ENCODE measurements at places on chromosomes 16 and 17.

- no peak for DNase-seq
Measured at GRCh38 chr16:31535737-31536136, 8.0 kb downstream of the AHSP start.

DNA sequence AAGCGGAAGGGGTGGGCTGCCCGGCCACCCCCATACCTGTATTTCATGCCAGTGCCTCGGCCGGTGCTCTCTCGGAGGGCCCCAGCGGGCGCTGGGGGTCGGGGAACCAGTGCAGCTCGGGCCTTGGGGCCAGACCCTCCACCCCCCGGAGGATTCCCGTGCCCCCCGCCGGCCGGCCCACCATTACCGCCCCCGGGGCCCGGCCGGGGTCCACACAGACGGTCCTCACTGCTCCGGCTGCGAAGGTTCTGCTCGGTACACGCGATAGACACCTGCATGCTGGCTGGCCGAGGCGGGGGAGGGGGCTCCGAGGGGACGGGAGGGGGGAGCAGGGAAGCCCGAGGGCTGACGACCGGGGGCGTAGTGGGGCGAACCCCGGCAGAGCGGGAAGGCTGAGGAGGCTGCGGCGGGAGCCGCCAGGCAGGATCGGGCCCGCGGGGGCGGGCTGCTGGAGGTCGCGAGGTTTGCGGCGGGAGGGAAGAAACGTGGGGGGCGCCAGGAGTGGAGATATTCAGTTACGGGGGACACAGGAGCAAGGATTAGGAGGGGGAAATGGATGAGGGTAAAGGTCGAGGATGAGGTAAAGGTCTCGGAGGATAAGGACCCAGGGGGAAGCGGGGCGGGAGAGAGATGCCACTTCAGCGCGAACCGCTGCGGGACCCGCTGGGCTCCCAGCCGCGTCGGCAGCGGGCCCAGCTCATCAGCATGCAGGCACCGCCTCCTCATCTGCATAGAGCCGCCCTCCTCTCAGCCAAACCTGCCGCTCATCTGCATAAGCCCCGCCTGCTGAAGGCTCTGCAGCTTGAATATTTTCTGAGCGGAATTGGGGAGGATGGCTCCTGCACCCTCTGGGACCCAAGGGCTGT, at the start of gene KCNAB3:
TSS of gene KCNAB3 (minus strand) at position 699 of the 866 bp plus-strand sequence. CDS start at position 278, 421 bp downstream.
- DNase-seq, result no peak

DNA sequence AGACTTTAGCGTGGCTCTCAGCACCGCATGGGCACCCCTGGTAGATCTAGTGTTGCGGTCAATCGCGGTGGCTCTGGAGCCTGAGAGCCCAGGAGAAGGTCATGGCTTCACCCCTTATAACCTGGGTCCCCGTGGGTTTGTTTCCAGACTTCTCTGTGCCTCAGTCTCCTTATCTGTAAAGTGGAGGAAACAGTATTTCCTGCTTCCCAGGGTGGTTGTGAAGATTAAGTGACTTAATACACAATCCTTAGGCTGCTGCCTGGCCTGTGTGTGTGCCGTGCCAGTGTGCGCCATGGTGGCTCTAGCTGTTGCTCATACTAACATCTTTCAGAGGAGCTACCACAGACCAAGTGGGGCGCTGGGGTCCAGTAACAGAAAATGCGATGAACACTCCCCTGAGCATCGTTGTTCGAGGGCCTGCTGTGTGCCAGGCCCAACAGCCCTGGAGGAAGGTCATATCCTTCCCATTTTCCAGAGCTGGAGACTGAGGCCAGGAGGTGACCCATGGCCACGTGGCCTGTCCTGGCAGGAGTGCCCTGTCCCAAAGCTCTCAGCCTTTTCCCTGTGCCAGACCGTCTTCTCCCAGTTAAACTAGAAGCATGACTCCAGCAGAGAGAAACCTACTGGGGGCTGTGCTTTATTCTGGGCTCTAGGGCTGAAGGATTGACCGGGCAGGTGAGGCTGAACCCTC, 70.1 kb downstream of the CMIP start:
- no peak for DNase-seq

- DNase-seq, result peak; percentile 65
Measured at GRCh38 chr16:65975049-65975708, 391.3 kb upstream of the CDH5 start.

- DNase-seq, result no peak
Measured at GRCh38 chr17:61285526-61286320, 113.9 kb upstream of the TBX2 start.

- no peak for DNase-seq
Measured at GRCh38 chr17:21268596-21269188, 15.5 kb upstream of the NATD1 start.

- DNase-seq, result no peak
Measured at GRCh38 chr17:80694992-80695912, 150.6 kb downstream of the RPTOR start.

GRCh38 chr17:1604831-1605528, 23.7 kb downstream of the SLC43A2 start:
- no peak for DNase-seq

- peak; percentile 6 for DNase-seq
Measured at GRCh38 chr16:72939247-72939646, 108.7 kb downstream of the ZFHX3 start.

DNA sequence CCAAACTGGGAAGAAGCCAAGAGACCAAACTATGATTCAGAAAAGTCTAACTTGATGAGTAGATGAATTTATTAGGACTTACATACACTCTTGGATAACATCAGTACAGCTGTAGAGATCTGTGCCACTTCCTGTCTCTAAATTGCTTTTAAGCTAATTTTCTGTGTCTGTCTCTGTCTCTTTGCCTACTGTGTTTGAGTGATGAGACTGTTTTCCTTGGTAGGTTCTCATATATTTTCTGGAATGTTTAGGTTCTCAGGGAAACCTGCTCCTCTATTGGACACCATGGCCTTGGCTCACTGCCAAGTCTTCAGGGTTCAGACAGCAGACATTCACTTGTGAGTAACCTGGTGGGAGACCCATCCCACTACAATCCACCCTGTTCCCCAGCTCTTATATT, 103.5 kb upstream of the KIF2B start:
- DNase-seq, result peak; percentile 41

DNA sequence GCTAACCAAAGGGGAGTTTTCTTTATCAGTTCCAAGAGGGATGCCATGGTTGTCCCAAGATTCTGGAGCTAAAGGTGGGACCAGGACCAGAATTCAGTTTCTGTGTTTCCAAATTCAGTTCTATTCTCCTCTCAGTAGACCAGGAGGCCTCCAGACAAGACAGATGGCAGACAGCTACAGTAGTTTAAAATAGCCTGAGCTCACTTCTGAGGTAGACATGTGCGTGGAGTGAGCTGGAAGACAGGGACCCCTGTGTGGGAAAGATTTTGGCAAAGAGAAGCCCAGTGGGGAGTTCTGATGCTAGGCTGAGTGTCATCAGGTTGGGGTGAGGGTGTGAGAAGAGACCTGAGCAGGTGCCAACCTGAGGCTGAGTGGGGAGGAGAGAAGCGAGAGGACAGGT, 95.4 kb downstream of the PRKCB start:
- DNase-seq, result no peak

DNA sequence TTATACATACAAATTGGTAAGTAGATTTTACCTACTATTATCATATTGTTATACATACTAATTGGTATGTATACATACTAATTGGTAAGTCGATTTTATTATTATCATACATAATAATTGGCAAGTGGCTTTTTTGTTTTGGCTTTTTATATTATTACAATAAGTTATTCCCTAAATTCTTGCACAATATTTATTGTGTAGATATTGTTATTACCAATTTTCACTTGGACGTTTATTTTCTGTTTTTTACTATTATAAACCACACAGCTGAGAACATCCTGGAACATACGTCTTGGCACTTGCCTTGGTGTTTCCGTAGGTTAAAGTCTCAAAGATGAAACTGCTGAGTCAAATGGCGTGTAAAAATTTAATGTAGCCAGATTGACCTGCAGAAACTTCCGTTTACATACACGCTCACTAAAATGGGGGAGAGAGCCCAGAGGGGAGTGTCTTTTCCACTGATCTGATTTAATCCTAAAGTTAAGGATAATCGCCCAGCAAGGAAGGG, 18.9 kb downstream of the GNGT2 start:
- no peak for DNase-seq

DNA sequence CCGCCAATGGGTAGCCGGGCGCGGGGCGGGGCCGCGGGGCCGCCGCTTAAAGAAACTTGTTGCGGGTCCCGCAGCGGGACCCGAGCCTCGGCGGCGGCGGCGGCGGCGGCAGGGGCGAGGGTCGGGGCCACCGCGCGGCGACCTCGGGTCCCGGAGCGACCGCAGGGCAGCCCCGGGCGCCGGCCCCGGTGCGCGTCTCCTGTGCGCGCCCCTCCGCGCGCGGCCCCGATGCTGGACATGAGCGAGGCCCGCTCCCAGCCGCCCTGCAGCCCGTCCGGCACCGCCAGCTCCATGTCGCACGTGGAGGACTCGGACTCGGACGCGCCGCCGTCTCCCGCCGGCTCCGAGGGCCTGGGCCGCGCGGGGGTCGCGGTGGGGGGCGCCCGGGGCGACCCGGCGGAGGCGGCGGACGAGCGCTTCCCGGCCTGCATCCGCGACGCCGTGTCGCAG, at the start of gene SOX8:
TSS of gene SOX8 (plus strand) at position 76 of the 450 bp plus-strand sequence. CDS start at position 229, 153 bp downstream.
- no peak for DNase-seq

GRCh38 chr17:71963791-71964190, 157.0 kb upstream of the SOX9 start:
- no peak for DNase-seq

- DNase-seq, result no peak
Measured at GRCh38 chr17:63494300-63494928, 17.6 kb downstream of the ACE start.

DNA sequence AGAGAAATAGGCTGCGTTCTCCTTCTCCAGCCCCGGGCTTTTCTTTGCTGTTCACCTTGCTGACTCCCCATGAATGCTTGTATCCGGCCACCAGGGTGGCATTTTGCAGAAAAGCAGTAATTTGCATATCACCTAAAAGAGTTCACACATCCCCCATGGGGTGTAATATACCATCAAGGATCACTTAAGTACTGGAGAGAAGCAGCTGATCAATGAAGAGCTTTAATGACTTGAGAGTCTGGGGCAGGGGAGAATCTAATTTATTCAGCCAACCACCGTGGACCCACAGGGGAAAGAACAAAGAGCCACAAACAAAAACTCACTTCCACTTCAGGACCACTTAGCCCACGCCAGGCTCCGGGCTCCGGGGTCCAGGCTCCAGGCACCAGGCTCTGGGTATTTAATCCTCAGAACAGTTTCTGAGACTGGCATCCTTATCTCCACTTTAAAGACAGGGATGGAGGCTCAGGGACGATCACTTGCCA, 33.9 kb upstream of the SEC14L1 start:
- no peak for DNase-seq

- no peak for DNase-seq
Measured at GRCh38 chr16:4018391-4018790, 97.9 kb downstream of the ADCY9 start.

DNA sequence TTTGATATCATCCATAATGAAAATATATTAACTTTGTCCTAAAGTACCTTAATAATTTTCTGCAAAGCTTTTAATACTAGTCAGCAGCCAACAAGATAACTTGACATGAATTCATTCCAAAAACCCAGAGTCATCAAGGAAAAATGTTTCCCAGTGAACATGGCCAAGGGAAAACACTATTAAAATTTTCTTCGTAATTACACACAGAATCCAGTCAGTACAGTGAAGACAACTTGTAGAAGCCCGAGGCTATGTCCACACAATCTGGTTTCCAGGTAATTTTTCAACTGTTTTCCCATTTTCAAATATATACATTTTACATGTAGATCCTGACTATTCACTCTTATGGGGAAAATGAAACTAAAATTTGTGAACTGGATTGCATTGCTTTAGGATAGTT, 600.9 kb downstream of the CDH8 start:
- no peak for DNase-seq

- no peak for DNase-seq
Measured at GRCh38 chr16:17509194-17509593, 38.4 kb upstream of the XYLT1 start.

Measured in RCC 7860 (cell line).